ENCODE measurements at places on chromosomes 4 and X.
A peak's percentile ranks its signal among the peaks of the same experiment; 100 is the strongest.

- no peak for DNase-seq
Observed at GRCh38 chrX:139784807-139785206, 76.8 kb upstream of the MCF2 start.

DNA sequence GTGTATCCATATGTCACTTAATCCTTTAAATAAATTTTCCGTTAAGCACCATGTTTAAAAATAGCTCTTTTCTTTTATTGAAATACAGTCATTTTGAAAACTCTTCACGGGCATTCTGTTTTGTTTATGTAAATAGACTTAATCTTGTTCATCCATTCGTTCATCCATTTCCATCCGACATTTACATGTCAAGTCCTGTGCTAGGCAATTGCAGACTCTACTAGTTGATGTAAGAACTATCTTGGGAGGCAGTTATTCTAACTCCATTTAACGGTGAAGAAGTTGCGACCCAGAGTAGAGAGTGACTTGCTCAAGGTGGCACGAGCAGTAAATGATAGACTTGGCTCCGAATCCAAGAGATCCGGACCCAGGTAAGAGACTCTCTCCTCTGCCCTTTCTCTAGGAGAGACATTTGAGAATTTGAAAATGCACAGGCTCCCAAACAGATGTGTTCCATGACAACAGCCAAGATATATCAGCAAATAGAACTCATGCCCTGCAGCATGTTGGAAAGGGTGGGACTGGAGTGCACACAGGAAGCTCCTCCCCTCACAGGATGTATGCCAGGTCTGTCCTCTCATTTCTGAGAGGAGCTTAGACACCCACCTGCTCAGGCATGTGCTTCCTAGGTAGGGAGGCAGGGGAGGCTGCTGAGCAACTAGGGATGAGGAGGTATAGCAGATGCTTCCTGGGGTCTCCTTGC, 64.5 kb downstream of the DRD5 start:
- DNase-seq = no peak

GRCh38 chrX:12693754-12694153, 97.5 kb upstream of the PRPS2 start:
- DNase-seq = no peak

DNA sequence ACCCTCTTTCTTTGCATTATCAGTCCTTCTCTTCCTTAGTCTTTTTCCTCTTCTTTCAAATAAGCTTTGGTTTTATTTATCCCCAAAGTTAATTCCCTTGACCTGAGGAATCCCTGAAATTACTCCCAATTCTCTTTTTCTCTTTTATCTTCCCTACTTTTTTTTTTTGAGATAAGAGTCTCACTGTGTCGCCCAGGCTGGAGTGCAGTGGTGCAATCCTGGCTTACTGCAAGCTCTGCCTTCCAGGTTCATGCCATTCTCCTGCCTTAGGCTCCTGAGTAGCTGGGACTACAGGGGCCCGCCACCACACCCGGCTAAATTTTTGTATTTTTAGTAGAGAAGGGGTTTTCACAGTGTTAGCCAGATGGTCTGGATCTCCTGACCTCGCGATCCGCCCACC, 17.8 kb downstream of the CAMK2D start:
- DNase-seq = no peak

DNA sequence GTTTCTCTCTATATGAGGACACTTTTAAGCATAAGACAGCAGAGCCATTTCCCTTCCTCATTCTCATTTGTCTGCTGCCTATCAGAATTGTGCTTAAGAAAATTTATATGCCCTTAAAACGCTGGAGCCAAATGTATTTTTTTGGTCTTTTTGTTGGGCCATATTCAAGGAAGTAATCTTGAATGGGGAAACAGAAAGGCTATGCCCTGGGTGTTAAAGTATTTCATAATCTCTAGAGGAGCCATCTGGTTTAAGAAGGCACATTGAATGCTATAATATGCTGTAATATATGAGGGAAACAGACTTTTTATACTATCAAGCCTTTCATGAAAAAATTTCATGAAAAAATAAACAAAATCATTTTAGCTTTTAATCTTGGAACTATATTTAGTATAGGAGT, 4.3 kb downstream of the DMD start:
- DNase-seq = no peak

DNA sequence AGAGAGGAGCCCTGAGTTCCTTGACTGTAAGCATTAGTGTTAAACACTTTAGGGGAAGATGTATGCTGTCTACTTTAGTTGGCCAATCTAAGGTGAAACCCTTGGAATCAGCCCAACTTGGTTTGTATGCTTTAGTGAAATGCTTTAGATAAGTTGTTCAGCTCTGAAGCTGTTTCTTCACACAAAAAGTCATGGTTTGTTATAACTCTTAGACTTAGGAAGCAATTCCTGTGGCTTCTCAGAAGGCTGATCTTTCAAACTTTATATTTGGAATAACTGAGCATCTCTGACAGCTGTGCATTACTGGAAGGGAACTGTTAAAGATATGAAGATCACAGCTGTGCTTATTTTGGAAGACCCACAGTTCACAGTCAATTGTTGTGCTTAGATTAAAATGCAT, 714.1 kb downstream of the FAT4 start:
- no peak for DNase-seq

- DNase-seq = no peak
Observed at GRCh38 chr4:35912174-35912573, 332.1 kb downstream of the ARAP2 start.

GRCh38 chr4:108683479-108683878, 33.1 kb downstream of the OSTC start:
- DNase-seq = no peak

- peak; percentile 81 for DNase-seq
Observed at GRCh38 chr4:26032630-26033317, 118.8 kb downstream of the SMIM20 start.

DNA sequence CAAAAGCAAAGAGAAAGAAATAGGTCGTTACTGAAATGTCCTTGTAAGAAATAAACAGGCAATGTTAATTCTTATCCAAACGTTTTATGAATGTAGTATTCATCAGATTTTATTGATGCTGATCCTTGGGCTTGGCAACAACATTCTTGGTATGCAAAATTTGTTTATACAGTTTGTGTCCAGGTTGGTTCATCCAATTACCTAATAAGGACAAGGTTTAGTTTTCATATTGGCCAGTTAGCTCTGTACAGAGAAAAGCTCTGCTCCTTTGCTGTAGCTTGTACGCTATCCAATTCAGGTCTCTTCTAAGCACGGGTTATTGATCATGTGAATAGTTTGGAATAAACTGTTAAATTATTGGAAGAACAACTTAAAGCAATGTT, 14.4 kb upstream of the CCNG2 start:
- DNase-seq = no peak

DNA sequence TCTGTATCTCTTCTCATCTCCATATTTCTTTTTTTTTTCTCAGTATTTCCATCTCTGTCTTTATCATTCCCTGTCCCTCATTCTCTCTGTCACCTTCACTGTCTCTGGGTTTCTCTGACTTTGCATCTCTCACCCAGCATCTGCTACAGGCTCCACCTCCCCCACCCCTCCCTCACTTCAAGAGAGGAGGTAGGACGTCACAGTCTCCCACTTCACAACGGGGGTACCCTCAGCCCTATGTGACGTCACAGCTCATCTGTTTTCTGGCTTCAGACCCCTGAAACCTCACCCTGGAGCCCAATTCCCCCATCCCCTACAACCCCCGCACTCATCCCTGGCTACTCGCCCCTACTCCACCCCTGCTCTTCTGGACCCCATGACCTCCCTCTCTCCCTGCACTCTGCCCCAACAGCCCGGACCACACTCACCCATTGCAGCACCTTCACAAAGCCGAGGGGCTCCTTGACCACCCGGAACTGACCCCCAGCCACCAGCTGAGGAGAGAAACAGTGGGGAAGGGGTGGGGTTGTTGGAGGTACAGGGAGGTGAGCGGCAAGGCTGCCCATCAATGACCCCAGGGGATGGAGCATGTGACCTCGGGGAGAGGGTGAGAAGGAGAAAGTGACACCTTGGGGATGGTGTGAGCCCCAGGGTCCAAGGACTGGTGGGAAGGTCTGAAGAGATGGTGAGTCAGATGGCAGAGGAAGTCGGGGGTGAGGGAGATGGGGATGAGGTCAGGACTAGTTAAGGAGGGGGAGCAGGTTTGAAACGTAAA, 1.3 kb downstream of the SYP start:
- no peak for DNase-seq

- no peak for DNase-seq
Observed at GRCh38 chr4:24856586-24856985, 56.3 kb downstream of the CCDC149 start.

GRCh38 chr4:40261231-40262076, 64.6 kb downstream of the RHOH start:
- DNase-seq = no peak

DNA sequence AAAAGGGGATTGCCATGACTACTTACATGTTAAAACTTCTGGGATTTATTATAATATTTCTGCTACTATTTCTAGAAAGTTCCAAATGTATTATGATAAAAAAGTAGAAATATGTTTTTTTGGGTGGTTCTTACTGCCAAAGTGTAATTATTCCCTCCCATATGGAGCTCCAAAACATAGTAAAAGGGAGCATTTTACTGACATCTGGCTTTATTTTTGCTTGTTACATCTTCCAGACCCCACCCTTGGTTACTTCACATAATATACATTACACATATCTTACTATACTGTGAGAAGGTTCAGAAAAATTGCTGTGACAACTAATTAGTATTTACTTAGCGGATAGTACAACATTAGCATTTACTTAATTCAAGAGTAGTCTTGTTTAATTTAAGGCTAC, 205.1 kb upstream of the TLL1 start:
- no peak for DNase-seq

DNA sequence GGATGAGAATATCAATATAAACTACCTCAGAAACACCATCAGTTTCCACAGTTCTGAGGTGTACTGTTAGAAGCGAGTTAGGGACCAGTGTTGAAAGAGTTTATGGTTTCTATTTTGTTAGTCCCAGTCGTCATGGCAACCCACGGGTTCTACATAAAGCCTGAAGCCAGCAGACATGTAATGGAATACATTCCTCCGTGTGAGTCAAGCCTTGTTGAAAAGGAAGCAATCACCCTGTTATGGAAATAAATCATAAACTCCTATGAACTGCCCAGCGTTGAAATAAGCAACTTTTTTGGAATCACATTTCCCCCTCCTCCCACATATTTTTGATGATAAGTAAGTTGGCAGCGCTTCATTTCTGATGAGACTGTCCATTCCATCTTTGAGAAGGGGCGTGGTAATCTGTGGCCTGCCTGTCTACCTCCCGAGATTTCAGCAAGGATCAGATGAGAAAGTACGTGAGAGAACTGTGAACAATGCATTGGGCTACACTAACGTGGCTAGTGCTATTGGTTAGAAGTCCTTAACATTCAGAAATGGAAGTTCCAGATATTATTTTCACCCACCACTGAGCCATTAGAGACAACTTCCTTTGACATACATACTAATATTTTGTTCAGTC, 40.4 kb upstream of the PDHA1 start:
- peak; percentile 15 for DNase-seq
